ENCODE measurements at places on chromosomes 7 and 10.
A peak's percentile ranks its signal among the peaks of the same experiment; 100 is the strongest.

DNA sequence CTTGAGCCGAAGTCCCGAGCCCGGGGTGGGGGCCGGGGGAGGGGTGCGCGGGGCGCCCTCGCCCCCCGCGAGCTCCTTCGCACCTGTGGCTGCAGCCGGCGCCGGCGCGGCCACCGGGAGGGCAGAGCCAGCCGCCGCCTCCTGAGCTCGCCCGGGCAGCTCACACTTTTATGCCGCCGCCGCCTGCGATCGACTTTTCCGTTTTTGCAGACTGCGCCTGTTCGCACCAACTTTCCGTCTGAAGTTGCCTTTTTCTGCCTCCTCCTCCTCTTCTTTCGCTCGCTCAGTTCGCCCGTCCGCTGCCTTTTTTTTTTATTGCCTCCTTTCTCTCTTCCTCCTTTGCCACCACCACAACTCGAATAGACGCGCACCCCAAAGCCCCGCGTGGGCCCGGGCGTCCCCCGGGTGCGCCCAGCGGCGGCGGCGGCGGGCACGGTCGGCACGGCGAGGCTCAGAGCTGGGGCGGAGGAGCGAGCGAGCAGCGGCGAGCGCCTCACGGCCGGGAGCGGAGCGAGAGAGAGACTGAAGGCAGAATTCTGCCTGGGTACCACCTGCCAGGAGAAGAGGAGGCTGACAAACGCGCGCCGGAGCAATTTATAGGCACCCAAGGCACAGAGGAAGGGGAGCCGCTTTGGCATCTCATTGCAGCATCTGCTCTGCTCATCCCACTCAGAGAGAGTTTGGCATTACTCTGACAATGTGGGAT is at the start of gene C1QL3:
Gene C1QL3, minus strand, starts transcription at position 569 of the 706 bp plus-strand sequence. CDS start 814 bp downstream, outside the sequence.
- no peak for DNase-seq

DNA sequence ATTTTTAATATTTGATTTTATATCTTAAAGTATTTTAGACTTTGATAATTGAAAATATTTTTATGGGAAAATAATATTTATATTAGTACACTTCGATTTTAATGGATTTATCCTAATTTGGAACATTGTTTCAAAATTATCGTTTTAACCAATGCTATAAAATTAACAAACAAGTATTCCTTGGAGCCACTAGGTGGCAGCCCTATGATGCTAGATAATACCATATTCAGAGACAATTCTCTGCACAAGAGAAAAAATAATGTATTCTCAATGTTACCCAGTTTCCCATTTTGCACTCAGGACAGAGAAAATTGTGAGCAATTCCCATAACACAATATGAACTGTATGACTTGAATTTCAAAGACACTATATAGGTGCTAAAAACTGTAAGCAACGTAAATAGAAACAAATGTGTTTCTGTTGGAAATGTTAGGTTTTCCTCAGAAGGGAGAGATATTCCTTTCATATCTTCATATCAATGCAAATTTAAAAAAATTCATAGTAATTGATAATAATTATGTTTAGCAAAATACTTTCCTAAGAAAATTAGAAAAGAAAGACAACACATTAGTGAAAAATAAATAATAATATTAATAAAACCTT is 237.8 kb downstream of the SEMA3E start:
- peak; percentile 19 for DNase-seq

DNA sequence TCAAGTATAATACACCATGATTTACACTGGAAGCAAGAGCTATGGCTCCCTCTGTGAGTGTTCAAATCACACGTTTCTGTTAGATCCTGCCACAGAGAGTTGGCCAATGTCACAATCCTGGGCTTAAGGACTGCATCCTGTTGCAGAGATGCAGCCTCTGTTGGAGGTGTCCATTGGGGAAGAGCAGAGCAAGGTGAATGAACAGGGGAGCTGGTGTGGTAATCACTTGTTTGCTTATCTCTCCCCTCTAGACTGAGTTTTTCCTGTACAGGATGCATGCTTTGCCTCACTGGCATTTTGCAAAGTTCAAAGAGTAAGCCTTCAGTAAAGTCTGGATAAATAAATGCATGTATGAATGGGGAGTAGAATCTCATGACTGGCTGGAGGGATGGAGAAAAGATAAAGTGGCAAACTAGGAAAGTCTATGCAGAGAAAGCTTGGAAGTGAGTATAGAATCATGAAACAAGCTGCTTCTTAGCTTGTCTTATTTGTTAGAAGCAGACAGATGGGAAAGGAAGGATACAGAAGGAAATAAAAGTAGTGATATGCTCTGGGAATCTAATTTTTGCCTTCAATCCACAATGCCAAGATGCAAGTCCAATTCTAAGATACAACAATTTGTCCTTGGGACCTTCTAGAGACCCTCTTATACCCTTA is 605.9 kb downstream of the KCNMA1 start:
- DNase-seq = no peak

GRCh38 chr10:117663750-117664149 is 121.2 kb downstream of the EMX2 start:
- DNase-seq = no peak

DNA sequence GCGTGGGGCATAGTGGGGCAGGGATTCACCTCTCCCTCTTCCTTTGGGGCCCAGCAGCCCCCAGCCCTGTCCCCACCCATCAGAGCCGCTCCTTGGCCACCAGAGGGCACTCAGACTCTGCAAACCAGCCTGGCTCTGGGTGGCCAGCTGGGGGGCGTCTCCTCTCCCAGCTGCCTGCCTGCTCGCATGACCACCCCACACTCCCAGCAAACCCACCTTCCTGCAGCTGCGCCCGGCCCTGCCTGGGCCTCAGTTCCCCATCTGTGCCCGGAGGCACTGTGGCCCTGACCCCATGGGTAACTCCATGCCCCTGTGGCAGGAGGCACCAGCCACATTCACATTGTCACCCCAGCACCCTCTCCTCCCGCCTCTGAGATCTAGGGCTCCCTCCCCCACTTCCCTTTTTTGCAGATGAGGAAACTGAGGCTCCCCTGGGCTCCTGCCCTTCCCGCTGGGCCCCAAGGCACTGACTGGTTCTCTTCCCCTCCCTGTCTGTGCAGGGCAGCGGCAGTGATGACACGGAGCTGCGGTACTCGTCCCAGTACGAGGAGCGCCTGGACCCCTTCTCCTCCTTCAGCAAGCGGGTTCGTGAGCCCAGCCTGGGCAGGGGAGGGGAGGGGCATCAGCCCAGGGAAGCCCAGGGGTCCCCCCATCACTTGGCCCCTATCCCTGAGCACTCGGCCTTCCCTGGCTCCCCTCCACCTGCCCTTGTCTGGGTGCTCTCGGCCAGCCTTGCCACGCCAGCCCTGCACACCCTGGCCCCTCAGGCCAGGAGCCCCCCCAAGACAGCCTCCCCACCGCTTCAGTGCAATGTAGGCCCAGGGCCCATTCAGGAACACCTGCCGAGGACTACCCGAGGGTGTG is 6.9 kb upstream of the SH2B2 start:
- DNase-seq = no peak

GRCh38 chr7:141071260-141071854 is 2.5 kb upstream of the TMEM178B start:
- DNase-seq = peak; percentile 89

- no peak for DNase-seq
Measured at GRCh38 chr10:3700531-3701076, 84.4 kb downstream of the KLF6 start.

- DNase-seq = no peak
Measured at GRCh38 chr7:139084709-139085108, 24.8 kb downstream of the ZC3HAV1 start.

DNA sequence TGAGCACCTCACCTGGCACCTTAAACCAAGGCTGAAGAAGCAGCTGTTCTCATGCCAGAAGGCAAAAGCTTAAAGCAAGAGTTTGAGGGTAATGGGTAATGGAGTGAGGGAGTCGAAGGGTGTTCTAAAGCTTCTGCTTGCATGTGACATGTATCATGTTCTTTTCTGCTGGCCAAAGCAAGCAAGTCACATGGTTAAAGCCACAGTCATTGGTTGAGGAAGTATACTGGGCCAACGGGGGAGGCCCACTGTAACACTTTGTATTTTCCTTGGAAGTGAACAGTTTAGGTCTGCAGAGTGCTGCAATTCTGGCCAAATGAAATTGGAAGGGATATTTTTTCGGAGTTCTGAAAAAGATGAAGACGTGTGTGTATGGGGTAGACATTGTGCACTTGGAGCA is 75.7 kb downstream of the REEP3 start:
- no peak for DNase-seq

DNA sequence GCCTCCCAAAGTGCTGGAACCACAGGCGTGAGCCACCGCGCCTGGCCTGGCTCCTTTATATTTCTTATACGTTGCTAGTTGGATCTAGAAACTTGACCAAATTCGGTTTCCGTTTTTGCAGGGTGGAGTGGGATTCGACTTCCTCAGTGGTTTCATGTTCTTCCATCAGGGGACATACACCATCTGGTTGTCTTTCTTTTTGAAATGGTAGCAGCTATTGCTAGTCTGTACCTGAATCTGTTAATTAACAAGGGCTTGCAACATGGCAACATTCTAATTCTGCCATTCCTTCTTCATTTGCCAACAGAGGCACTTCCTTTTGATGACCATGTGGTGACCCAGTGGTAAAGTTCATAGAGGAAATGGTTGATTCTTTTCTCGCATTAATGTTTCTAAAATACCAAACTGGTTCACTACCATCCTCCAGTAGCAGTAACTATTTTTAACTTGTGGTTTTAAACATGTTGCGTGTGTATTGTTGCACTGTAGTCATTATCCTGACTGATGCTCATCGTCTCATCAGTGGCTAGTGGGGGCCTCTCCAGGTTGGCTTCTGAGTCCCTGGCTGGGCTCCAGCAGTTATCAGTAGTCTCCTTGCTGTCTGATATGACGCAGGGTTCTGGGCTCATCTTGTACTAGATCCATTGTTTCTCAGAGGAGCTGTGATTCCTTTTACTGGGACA is 159.2 kb downstream of the RGS10 start:
- DNase-seq = no peak

DNA sequence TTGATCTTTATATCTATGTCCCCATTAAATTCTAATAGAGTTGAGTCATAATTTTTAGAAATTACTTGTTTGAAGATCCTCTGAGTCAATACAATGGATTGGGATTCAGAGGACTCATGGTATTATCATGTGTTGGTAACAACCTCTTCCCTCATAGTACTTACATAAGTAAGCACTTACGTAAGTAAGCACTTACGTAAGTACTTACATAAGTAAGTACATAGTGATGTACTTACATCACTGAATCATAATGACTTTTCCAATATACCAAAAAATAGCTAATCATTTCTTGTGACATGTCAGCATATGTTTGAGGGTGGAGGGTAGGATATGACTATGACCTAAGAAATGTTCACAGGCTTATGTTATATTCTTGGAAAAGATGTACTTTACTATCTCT is 740.5 kb downstream of the SORCS1 start:
- DNase-seq = no peak

DNA sequence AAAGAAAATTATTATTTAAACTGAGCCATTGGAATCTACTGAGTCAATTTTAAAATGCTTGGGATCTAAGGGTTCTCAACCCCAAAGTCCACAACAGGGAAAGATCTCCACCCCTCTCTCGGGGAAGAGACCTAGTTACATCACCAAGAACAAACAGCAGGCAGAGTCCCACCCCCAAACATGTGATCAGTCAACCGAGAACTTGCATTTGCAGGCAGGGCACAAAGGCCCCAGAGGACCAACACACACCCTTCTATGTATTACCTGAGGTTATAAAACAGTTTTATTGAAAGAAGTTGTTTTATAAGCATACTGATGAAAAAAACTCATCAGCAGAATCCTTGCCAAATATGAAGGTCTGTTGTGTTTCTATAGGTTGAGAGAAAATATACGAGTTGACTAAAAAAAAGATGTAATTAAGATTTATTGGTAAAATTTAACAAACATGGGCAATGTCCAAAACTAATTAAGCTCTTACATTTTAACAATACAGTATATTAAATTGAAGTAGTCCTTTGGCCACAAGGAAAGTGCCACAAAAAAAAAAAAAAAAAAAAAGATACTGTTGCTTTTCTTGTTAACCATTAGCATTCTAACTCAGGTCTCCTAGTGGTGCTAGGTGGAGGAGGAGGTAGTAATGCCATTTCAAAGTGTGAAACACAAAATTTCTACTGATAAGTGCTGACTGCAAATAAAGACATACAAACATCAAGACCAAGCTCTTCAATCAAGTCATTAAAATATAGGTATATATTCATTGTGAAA is 975 bp upstream of the USP54 start:
- DNase-seq = peak; percentile 25

DNA sequence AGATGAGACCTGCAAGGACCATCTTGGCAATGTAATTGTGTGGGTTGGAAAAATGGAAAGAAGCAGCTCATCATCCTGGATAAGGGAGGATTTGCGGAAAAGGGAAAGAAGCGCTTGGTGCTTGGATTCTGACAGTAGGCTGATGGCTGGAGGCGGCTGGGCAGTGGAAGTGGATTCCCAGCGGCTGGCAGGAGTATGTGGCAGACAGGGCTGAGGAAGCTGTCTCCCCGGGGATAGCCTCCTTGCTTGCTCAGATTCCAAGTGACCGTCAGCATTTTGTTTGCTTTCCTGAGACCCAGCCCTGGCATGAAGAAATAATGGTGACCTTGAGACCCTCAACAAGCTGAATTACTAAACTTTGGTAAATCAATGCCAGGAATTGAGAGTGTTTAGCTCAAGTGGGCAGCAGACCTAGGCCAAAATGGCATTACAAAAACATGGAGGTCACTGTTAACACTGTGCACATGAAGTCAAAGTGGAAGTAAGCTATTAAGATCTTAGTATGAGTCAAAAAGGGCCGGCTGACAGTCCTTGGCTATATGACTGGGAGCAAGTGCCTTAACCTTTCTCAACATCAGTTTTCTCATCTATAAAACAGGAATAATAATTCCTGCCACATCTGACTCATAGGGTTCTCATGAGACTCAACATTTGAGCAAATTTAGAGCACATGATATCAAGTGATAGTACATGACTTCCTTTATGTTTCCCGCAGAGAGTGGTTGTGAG is 21.3 kb downstream of the SLC25A28 start:
- no peak for DNase-seq

DNA sequence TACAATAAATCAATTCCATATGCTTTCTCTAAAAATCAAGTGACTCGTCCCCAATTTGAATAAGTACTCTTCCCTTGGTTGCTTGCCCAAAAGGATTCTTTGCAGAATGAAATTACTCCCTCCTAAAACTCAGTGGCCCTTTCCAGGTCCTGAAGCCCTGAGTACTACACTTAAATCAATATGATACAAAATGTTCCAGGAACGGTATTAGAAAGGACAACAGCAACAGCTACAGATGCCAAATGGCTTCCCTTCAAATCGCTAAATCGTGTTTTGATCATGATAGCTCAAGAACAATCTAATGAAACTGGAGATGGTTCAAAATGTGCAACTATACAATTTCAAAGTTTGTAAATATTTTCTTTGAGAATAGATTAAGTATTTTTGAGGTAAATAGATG is 59.4 kb downstream of the TPK1 start:
- no peak for DNase-seq

- DNase-seq = no peak
Measured at GRCh38 chr7:2908103-2908683, 64.1 kb upstream of the GNA12 start.

All from NCI-H187 treated with DMSO at 0.1 percent for 48 hours (cell line).